Common myeloid progenitor, CD34-positive (primary cell): ENCODE measurements at places on chromosomes 1 and 21.

- no peak for DNase-seq
Observed at GRCh38 chr1:215228193-215228592, 145.7 kb downstream of the KCNK2 start.

GRCh38 chr1:241972703-241973369, 15.3 kb downstream of the BECN2 start:
- no peak for DNase-seq

- no peak for DNase-seq
Observed at GRCh38 chr1:32256473-32257226, 5.6 kb downstream of the LCK start.

GRCh38 chr1:81387446-81387845, 413.3 kb upstream of the ADGRL2 start:
- DNase-seq, result no peak

DNA sequence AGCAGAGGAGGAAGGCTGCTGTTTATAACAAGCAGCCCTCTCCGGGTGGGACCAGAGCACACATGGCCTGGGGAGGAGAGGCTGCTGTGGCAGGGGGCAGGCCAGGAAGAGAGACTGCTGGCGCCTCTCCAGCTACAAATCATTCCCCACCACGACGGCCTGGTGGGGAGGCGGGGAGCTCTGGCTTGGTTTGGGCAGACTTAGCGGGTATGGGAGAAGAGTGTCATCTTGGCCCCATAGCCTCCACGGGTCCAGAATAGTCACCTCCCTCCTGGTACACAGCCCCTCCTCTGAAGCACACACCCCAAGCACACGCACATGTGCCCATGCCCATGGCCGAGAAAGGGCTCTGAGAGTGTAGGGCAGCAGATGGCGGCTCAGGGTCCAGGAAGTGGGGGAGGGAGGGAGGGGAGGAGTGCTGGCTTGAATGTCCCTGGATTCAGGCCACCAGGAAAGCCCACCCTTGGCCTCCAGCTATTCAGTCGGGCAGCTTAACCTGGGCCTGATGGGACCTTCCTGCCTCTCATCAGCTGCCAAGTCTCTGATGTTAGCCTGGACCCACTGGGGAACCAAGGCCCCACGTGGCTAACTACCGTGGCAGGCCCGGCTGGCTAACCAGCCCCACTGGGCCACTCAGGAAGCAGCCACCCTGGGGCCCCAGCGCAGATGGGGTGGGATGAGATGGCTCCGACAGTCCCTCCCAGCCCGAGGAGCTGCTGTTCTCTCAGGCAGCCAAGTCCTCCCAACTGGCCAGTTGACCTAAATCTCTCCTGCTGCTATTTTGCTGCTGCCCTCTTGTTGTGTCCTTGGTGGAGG, 10.9 kb downstream of the LRP8 start:
- DNase-seq, result peak; percentile 23
